ENCODE measurements at places on chromosomes 2 and 18.

GRCh38 chr2:145841973-145842372 is 1322.1 kb upstream of the ZEB2 start:
- no peaks in the 10 kb centered on the region for H3K27me3 ChIP-seq
- no peaks in the 10 kb centered on the region for H3K4me1 ChIP-seq
- H3K27ac ChIP-seq = no peak overlapping the region

DNA sequence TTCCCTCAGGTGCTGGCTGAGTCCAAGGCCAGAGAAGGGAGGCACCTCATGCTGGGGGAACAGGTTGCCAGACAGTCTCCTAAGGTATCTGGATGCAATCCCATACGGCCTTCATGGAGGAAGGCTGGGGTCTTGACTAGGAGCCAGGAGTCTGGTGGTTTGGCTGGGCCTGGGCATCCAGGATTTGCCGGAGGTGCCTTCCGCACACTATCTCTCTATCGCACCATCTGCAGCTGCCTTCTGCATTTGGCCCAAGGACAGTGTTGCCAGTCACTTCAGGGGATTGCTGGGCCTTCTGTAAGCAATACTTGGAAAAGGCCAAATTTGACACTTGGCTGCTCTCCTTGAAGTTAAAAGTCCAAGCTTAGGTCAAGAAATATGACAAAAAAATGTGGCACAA is 327.2 kb downstream of the EN1 start:
- H3K36me3 ChIP-seq = no peaks in the 10 kb centered on the region
- no peak overlapping the region for H3K4me3 ChIP-seq
- no peak for DNase-seq

- H3K27me3 ChIP-seq = no peaks in the 10 kb centered on the region
- H3K4me1 ChIP-seq = peaks cover 47% of the 10 kb centered on the region
- no peaks in the 10 kb centered on the region for H3K36me3 ChIP-seq
- DNase-seq = no peak
Measured at GRCh38 chr2:239629926-239630617, 229.3 kb upstream of the HDAC4 start.

GRCh38 chr18:34492652-34493051 is 217.4 kb upstream of the DTNA start:
- no peak overlapping the region for H3K4me3 ChIP-seq
- H3K4me1 ChIP-seq = no peaks in the 10 kb centered on the region
- DNase-seq = no peak

GRCh38 chr2:107197594-107198294 is 311.8 kb upstream of the ST6GAL2 start:
- no peaks in the 10 kb centered on the region for H3K4me1 ChIP-seq
- no peaks in the 10 kb centered on the region for H3K36me3 ChIP-seq
- H3K27me3 ChIP-seq = no peaks in the 10 kb centered on the region
- DNase-seq = no peak
- H3K4me3 ChIP-seq = no peak overlapping the region
- no peak overlapping the region for H3K27ac ChIP-seq

DNA sequence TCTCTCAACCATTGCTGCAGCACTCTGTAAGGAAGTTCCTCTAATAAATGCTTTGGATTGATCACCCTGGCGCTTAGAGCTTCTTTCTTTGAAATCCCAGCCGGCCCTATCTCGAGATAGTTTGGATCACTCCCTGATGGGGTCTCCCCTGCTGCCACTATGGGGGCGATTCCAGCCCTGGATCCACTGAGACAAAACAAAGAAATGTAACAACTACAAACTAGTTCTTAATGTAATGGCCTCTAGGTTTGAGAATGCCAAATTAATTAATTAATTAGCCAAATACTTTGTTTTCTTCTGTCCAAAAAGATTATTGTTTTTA is 15.2 kb downstream of the SRSF7 start:
- peaks cover 45% of the 10 kb centered on the region for H3K36me3 ChIP-seq
- no peak for DNase-seq
- H3K27ac ChIP-seq = no peak overlapping the region
- no peaks in the 10 kb centered on the region for H3K4me1 ChIP-seq
- no peaks in the 10 kb centered on the region for H3K27me3 ChIP-seq

GRCh38 chr2:652881-653480 is 24.2 kb downstream of the TMEM18 start:
- peaks cover 2% of the 10 kb centered on the region for H3K4me1 ChIP-seq
- no peak for DNase-seq
- H3K27ac ChIP-seq = no peak overlapping the region

- no peaks in the 10 kb centered on the region for H3K27me3 ChIP-seq
- no peak overlapping the region for H3K27ac ChIP-seq
- no peak for DNase-seq
- no peaks in the 10 kb centered on the region for H3K36me3 ChIP-seq
- no peak overlapping the region for H3K4me3 ChIP-seq
Measured at GRCh38 chr18:55421615-55422419, 166.2 kb downstream of the TCF4 start.

Data from thymus (tissue), 14 donors.